ENCODE measurements at places on chromosomes 4 and X. TPM values are rescaled to one million over a fixed set of nuclear protein-coding genes. Genes with fewer than 3 reads are reported as not detected.
A peak's percentile ranks its signal among the peaks of the same experiment; 100 is the strongest.

CLIC2 gene
- 1.2 TPM for total RNA-seq

DNA sequence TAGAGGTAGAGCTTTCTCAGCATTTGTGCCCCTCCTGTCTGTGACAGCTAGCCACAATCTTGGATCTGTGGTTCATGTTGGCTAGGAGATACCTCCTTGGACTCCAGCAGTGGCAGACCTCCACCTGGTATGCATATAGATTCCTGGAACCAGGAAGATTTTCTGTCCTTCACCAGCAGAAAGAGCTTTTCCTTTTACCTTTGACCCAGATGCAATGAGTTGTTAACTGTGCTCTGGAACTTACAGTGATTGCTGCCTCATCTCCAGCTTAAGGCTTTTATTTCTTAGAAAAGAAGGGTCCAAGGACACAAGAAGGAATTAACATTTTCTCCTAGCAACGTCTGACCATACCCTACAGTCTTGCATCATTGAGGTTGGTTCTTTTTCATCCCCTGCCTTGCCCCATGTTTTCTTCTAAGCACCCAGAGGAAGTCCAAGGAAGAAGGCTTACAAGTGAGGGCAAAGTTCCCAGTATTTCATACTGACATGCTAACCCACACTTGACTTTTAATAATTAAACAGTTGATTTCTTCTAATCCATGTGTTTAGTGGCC, 217.1 kb upstream of the ARHGAP24 start:
- no peak for DNase-seq

NCAPG gene
- total RNA-seq, result 4.0 TPM

IL3RA gene
- 0.88 TPM for total RNA-seq

HAND2 gene
- total RNA-seq, result 3.8 TPM

DNA sequence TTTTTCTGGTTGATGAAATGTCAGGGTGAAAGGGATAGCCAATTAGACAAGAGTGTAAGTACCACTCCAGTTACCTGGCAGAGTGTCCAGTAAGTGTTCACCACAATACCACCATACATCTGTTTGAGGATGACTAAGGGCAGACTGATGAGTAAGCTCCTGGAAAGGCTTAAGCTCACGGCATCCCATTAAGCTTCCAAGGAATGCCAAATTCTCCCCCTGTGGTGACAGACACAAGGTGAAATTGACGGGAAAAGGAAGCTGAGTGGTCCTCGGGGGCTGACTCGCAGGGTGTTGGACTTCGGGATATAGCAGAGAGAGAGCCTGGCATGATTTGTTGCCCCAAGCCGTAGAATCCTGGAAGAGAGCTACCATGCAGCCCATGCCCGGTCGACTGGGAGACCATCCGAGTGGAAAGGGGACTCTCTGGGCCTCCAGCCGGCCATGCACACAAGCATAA, 7.6 kb upstream of the BST1 start:
- DNase-seq, result peak; percentile 86
